ENCODE measurements at places on chromosomes 1 and 21. TPM values are rescaled to one million over a fixed set of nuclear protein-coding genes. Genes with fewer than 3 reads are reported as not detected.

DNA sequence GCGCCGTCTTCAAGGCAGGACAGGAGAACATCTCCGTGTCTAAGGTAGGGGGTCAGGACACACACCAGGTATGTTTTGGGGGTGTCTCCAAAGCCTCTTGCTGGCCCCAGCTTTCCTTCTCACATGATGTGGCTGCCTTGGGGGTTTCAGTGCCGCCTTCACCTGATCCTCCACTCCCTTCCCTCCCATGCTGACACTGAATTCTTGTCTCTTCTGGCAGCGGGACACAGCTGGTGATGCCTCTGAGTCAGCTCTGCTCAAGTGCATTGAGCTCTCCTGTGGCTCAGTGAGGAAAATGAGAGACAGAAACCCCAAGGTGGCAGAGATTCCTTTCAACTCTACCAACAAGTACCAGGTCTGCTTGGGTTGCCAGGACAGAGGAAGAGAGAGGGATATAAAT is 13.5 kb downstream of the ATP1A2 start:
- DNase-seq: no peak
- H3K4me1 ChIP-seq: no peaks in the 10 kb centered on the region
- no peak overlapping the region for H3K4me3 ChIP-seq
- no peaks in the 10 kb centered on the region for H3K36me3 ChIP-seq

USH2A gene
- total RNA-seq: not detected

KIF2C gene
- 0.73 TPM for total RNA-seq

DNA sequence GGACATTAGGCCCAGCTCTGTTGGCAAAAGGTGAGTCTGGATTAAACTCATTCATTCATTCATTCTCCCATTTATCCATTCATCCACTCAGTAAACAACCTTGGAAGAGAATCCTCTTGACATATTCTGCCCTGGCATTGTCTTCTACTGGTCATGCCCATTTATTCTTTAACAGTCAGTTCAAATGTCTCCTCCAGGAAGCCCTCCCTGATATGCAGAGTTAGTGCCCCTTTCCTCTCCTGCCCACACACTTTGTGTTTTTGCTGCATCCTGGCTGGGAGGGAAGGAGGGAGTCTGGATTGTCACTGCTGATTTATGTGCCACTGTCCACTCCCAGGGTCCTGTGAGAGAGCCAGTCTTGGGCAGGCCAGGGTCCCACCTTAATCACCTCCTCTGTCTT is 600.3 kb downstream of the MATN1 start:
- H3K4me3 ChIP-seq: no peak overlapping the region
- H3K36me3 ChIP-seq: no peaks in the 10 kb centered on the region
- no peak overlapping the region for H3K27ac ChIP-seq
- no peak for DNase-seq

- no peak overlapping the region for H3K27ac ChIP-seq
- H3K4me3 ChIP-seq: no peak overlapping the region
- no peaks in the 10 kb centered on the region for H3K36me3 ChIP-seq
- DNase-seq: no peak
- H3K27me3 ChIP-seq: no peaks in the 10 kb centered on the region
Observed at GRCh38 chr1:182139496-182139895, 78.0 kb upstream of the ZNF648 start.

SH2D2A gene
- total RNA-seq: not detected

DNA sequence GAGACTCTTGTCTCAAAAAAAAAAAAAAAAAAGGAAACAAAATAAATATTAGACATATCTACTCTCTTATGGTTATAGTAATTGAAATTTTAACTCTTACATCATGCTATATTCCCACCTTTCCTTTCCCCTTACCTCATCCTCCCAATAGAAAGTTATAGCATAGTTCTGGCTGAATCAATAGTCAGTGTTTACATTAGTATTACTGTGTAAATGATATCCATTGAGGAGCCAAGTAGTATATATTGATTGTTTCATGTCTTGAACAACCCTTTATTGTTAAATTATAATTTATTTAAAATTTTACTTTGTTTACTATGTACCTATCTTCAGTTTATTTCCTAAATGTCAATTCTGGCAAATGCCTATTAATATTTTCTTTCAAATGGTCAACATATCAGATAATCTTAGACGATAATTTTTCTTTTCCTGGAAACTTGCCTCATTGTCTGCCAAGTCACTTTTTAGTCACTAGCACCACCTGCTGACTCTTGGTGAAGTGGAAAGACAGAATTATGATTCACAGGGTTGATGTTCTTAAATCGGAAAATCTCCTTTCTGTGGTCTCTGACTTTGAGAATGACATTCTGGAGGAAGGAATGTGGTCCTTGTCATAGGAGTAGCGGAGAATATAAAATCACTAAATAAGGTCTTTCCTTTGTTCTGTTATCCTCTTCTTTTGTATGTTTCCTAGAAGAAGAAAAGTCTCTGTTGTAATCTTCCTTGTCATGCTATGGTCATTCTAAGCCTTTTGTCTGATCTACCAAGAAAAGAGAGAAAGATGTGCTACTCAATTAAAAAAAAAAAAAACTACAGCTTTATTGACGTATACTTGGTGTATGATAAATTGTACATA is 8.6 kb downstream of the HJV start:
- H3K36me3 ChIP-seq: no peaks in the 10 kb centered on the region
- no peaks in the 10 kb centered on the region for H3K4me1 ChIP-seq
- DNase-seq: no peak
- H3K27me3 ChIP-seq: no peaks in the 10 kb centered on the region
- no peak overlapping the region for H3K4me3 ChIP-seq

GRCh38 chr1:2566101-2567045 is 10.2 kb downstream of the TNFRSF14 start:
- no peak overlapping the region for H3K4me3 ChIP-seq
- H3K27ac ChIP-seq: no peak overlapping the region
- no peak for DNase-seq
- H3K36me3 ChIP-seq: no peaks in the 10 kb centered on the region
- no peaks in the 10 kb centered on the region for H3K4me1 ChIP-seq

- peak overlapping the region; percentile 90 for H3K27ac ChIP-seq
- no peak overlapping the region for H3K4me3 ChIP-seq
- no peaks in the 10 kb centered on the region for H3K27me3 ChIP-seq
Observed at GRCh38 chr1:36351227-36351977, 28.0 kb upstream of the EVA1B start.

OR10J1 gene
- total RNA-seq: not detected

MIGA1 gene
- total RNA-seq: 22.2 TPM

- no peak overlapping the region for H3K4me3 ChIP-seq
- H3K4me1 ChIP-seq: no peaks in the 10 kb centered on the region
- H3K27me3 ChIP-seq: no peaks in the 10 kb centered on the region
Observed at GRCh38 chr1:183178545-183178944, 7.5 kb upstream of the LAMC2 start.

- no peaks in the 10 kb centered on the region for H3K36me3 ChIP-seq
- peak; percentile 46 for DNase-seq
- H3K27ac ChIP-seq: no peak overlapping the region
- no peaks in the 10 kb centered on the region for H3K4me1 ChIP-seq
- no peak overlapping the region for H3K4me3 ChIP-seq
Observed at GRCh38 chr21:46120301-46121285, 22.7 kb downstream of the COL6A2 start.

GRCh38 chr1:107225706-107226105 is 84.9 kb downstream of the NTNG1 start:
- no peaks in the 10 kb centered on the region for H3K4me1 ChIP-seq
- DNase-seq: no peak
- no peaks in the 10 kb centered on the region for H3K36me3 ChIP-seq
- no peak overlapping the region for H3K27ac ChIP-seq
- no peak overlapping the region for H3K4me3 ChIP-seq

DNA sequence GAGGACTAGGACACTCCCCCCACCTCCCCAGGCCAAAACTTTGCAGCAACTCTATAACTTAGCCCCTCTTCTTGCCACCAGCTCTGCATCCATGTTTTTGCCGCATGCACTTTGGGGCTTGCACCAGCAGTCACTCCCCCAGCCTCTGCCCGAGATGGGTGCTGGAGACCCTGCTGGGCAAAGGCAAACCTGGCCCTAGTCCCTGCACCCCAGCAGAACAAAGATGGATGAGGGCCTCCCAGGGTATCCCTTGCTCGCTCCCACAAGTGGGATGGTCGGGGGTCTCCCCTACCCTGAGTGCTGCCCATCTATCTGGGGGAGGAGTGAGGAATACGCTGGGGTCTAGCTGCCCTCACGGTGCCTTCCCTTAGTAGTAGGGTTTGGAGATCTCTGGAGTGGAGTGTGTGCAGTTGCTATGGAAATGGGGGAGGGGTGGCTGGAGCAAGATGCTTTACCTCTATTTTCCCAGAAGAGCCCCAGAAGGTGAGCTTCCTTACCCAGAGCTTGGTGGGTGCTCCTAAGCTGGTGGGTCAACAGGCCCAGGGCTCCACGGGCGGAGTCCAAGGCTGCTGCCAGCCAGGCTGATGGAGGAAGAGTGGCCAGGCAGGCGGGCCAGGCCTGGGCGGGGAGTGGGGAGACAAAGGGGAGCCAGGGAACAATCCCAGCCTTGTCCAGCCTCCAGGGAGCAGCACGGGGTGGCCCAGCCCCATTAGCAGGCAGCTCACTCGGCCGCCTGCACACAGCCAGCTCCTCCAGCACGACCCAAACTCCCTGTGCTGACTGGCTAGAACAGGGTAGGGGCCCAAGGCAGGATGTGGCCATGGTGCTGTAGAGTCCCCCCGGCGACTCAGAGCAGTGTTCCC is at the start of gene PAQR6:
TSS of gene PAQR6 (minus strand) at position 597 of the 863 bp plus-strand sequence. CDS start 1,325 bp downstream, outside the sequence.
- H3K36me3 ChIP-seq: peaks cover 8% of the 10 kb centered on the region
- H3K4me3 ChIP-seq: no peak within 1 kb of the TSS
- peak within 1 kb of the TSS; percentile 10 for H3K27ac ChIP-seq
- H3K27me3 ChIP-seq: no peaks in the 10 kb centered on the region

DNA sequence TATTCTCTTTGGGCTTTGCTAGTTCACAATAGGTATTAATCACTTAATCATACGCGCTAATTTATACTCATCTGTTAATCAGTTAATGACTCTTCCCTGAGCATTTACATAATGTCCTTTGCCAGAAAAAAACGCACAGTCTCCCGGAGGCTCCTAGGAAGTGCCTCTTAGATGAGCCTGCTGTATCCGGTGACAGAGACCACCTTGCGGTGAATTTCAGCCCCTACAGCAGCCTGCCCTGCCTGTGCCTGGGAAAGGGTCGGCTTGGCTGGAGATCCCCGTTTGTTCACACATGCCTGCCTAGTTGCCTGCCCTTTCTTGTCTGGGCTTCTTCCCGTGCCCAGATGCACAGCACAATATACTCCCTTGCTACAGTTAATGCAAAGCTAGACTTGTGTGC is 152.9 kb downstream of the ZBTB18 start:
- no peak overlapping the region for H3K4me3 ChIP-seq
- no peak overlapping the region for H3K27ac ChIP-seq
- no peak for DNase-seq
- no peaks in the 10 kb centered on the region for H3K27me3 ChIP-seq
- H3K4me1 ChIP-seq: no peaks in the 10 kb centered on the region

DNA sequence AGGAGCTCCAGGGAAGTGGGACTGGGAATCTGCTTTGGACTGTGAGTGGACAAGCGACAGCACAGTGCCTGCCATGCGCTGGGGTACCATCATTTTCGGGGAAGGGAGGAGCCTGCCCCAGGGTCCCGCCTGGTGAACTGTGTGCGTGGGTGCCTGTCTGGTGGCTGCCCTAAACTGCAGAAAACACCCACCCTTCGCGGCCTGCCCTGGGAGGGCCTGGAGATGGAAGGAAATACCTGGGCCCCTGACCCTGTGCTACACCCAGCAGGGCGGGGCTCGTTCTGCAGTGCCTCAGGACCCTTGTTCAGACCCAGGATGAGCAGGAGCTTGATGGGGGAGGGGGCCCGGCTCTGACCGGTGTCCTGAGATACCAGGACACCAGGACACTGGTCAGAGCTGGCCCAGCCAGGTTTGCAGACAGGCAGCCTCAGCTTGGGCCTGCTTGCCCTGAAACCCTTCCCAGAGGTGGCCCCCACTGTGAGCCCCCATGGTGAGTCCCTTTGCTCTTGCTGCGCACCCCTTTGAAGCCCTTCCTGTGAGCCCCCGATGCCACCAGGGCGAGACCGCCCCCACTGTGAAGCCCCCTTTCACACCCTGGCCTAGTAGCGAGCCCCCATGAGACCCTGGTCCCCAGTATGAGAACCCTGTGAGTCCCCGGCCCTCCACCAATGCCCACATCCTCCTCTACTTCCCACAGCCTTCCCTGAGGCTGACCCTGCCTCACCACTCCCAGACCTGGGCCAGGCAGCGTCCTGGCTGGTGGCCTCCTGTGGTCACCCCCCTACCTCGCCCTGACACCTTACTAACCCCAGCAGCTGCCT is 2.6 kb downstream of the GJC2 start:
- H3K27me3 ChIP-seq: no peaks in the 10 kb centered on the region
- H3K4me1 ChIP-seq: no peaks in the 10 kb centered on the region
- no peaks in the 10 kb centered on the region for H3K36me3 ChIP-seq
- DNase-seq: no peak

- no peaks in the 10 kb centered on the region for H3K4me1 ChIP-seq
- H3K4me3 ChIP-seq: no peak overlapping the region
- no peaks in the 10 kb centered on the region for H3K36me3 ChIP-seq
- no peak for DNase-seq
Observed at GRCh38 chr1:26287033-26287711, 7.3 kb downstream of the SH3BGRL3 start.

DNA sequence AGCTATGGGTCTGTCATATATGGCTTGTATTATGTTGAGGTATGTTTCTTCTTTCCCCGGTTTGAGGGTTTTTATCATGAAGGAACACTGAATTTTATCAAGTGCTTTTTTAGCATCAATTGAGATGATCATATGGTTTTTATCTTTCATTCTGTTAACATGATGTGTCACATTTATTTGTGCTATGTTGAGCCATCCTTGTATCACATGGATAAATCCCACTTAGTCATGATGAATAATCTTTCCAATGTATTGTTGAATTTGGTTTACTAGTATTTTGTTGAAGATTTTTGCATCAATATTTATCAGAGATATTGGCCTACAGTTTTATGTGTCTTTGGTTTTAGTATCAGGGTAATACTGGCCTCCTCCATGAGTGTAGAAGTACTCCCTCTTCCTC is 61.7 kb downstream of the GPR137B start:
- DNase-seq: no peak
- H3K36me3 ChIP-seq: no peaks in the 10 kb centered on the region
- H3K27me3 ChIP-seq: no peaks in the 10 kb centered on the region
- H3K4me3 ChIP-seq: no peak overlapping the region
- no peaks in the 10 kb centered on the region for H3K4me1 ChIP-seq

GRCh38 chr1:209434066-209434465 is 149.4 kb upstream of the CAMK1G start:
- peak overlapping the region; percentile 92 for H3K27ac ChIP-seq
- no peak for DNase-seq
- H3K4me1 ChIP-seq: peaks cover 3% of the 10 kb centered on the region
- H3K27me3 ChIP-seq: no peaks in the 10 kb centered on the region

VWA5B1 gene
- total RNA-seq: not detected

OLIG2 gene
- not detected for total RNA-seq

GRCh38 chr1:115911294-115911693 is 65.0 kb upstream of the SLC22A15 start:
- no peaks in the 10 kb centered on the region for H3K36me3 ChIP-seq
- no peak for DNase-seq
- H3K27me3 ChIP-seq: no peaks in the 10 kb centered on the region
- no peak overlapping the region for H3K27ac ChIP-seq
- no peak overlapping the region for H3K4me3 ChIP-seq

- no peak overlapping the region for H3K27ac ChIP-seq
- no peaks in the 10 kb centered on the region for H3K36me3 ChIP-seq
- no peak overlapping the region for H3K4me3 ChIP-seq
- no peaks in the 10 kb centered on the region for H3K4me1 ChIP-seq
- no peaks in the 10 kb centered on the region for H3K27me3 ChIP-seq
- no peak for DNase-seq
Observed at GRCh38 chr1:84693005-84693404, 2.7 kb upstream of the SSX2IP start.

- H3K36me3 ChIP-seq: no peaks in the 10 kb centered on the region
- H3K4me3 ChIP-seq: no peak overlapping the region
- DNase-seq: peak; percentile 68
- H3K27ac ChIP-seq: no peak overlapping the region
- peaks cover 13% of the 10 kb centered on the region for H3K4me1 ChIP-seq
- H3K27me3 ChIP-seq: no peaks in the 10 kb centered on the region
Observed at GRCh38 chr1:25572708-25573590, 29.5 kb downstream of the LDLRAP1 start.

All from breast epithelium (tissue), 4 donors.